Motor neuron (in vitro differentiated cells): ENCODE measurements at places on chromosomes 6 and 20.

GRCh38 chr6:111727802-111728201, 122.1 kb upstream of the TRAF3IP2 start:
- no peak for ATAC-seq

GRCh38 chr6:47157653-47158219, 115.6 kb upstream of the ADGRF1 start:
- ATAC-seq: no peak

DNA sequence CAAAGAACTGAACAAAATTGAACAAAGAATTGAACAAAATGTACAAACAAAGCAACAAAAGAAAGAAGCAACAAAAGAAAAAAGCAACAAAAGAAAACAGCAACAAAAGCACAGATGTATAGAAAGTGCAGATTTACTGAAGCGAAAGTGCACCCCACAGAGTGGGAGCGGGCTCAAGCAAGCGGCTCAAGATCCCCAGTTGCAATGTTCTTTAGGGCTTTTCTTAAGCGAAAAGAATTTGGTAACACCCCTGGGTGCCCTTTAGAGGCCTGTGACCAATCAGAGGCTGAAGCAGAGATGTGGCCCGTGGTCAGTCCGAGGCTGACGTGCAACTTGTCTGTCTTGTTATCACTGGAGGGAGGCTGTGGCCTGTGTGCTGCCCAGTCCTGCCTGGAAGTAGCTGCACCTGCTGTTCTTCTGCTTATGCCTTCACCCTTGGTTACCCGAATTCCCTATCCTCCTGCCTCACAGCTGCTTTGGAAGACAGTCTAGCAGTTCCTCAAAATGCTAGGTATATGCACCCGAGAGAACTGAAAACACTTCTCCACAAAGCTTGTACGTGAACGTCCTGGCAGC, 13.2 kb upstream of the KIF25 start:
- ATAC-seq: no peak

DNA sequence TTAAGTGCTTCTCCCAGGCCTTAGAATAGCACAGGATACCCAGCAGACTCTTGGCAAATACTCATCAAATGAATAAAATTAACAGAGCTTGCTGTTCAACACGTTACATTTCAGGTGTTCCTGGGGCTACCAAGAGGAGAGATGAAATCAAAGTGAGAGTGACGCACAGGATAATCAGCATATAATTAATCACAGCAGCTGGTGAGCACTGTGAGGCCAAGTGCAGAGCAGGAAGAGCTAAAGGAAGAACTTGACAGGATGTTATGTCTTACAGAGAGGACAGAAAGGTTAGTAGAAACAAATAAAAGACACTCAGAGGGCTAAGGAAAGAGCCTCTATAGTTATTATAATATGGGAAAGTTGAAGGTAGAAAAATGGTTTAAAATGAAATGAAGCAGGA, 8.8 kb downstream of the PPIL1 start:
- ATAC-seq: no peak

DNA sequence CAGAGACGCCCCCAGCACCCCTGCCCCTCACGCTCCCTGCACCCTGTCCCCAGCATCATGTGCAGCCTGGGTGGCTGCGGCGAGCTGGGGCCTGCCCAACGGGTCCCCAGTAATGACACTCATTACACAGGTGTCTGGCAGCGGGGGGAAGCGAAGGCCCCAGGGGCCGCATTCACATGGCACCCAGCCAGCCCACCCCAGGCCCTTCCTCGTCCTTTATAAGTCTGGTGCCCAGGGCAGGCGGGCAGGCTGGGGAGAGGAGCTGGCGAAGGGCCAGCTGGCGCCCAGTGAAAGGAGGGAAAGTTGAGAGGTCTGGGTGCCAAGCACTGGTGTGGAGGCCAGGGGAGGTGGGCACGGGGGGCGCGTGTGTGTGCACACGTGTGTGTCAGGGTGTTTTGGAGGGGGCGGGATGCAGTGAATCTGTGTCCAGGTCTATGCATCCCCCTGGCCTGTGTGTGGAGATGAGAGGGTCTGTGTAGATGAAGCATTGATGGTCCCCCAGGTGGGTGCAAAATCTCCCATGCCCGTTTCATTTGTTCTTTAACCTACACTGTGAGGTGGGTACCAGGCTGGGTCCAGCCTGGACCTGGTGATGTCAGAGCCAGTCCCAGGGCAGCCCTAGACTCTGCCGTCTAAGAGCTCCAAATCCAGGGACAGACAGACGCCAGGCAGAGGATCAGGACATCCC, 105.3 kb downstream of the CEBPB start:
- no peak for ATAC-seq

GRCh38 chr20:59925899-59926298, 7.5 kb downstream of the SYCP2 start:
- ATAC-seq: no peak

GRCh38 chr20:51526106-51526470, 16.4 kb downstream of the NFATC2 start:
- ATAC-seq: no peak

DNA sequence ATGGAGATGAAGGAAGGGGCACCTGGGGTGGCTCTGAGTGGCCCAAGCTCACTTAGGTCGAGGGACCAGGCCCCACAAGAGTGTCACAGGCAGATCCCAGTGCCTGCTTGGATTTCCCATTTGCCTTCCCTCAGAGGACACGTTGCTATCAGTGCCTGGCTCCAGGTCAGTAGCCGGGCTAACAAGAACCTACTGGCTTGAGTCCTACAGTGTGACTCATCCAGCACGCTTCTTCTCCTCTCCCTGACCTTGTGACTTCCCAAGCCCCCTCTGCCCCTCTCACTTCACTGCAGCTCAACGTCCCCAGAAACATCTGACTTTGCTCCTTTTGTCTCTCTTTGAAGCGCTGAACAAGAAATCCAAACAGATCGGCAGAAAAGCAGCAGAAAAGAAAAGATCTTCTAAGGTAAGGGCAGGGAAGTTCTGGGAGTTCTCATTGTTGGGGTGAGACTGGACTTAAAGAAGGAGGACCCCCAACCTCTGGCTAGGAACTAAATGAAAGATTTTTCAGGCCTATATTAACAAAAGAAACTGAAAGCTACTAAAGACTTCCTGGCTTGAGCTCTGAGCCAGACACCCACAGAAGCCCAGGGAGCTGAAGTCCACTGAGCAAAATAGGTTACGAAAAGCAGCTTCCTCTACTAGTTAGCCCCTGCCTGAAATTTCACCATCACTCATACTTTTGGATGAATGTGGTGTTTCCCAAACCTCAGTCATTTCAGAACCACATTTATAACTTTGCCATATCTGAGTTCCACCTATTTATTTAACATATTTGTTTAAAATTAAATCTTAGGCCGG, 21.5 kb downstream of the ASIP start:
- peak; percentile 52 for ATAC-seq

- ATAC-seq: no peak
These were observed 302.0 kb upstream of the PLCB4 start for GRCh38 chr20:8766868-8767390.

GRCh38 chr6:137676888-137677287, 182.7 kb upstream of the OLIG3 start:
- no peak for ATAC-seq

DNA sequence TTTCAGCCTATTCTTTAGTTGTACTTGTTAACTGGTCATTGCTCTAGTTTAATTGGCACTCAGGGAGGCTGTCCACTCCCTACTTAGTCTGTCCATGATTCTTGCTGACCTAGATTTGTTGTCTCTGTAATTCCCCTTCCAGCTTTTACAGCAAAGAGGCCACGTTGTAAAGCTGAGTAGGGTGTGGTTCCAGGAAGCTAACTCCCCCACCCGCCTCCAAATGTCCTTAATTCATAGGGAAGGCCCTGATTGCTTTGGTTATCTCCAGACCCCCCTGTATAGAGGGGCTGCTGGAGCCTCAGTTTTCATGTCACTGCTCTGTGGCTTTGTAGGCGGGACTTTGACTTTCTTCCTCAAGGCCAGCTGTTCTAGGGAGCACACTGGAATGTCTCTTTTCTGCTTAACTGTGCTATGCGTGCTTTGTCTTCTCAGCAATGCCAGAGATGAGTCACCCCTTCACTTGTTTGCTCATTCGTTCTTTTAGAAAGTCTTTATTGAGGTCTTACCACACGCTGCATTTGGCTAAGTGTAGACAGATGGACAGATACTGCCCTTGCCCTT, 175.1 kb upstream of the JAG1 start:
- ATAC-seq: peak; percentile 96

GRCh38 chr6:63685446-63686379, 50.1 kb downstream of the PHF3 start:
- ATAC-seq: no peak

- no peak for ATAC-seq
These were observed 322.3 kb upstream of the PRDM1 start for GRCh38 chr6:105763866-105764265.

DNA sequence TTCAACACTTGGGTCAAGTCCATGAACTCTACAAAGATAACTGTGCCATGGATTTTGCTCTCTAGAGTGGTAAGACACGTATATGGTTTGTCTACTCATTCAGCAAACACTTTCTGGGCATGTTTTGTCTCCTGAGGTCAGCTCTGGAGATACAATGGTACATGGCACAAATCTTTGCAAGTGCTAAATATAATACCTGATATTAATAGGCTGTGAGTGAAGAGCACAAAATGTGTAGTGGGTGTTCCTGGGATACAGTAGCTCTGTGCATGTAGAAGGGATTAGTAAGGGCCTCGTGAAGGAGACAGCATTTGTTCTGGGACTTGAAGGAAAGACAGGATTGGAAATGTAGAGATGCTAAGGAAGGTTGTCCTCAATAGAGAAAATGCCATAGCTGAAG, 360.9 kb downstream of the BCKDHB start:
- ATAC-seq: no peak

DNA sequence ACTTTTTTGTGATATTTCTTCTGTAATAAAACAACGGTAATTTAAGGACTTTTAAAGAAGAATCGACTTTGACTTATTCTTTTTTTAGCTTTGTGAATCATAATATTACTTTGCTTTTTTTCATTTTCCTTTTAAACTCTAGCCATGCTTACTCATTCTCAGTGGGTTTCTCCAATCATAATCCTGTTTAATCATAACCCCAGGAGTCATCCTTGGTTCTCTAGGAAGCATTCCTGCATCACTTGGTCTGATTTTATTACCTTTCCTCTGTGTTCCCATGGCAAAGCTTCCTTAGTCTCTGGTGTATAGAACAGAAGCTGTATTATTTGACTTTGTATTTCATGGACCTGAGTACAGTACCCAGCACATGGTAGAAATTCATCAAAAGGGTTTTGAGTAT, 223.5 kb downstream of the CDKAL1 start:
- ATAC-seq: peak; percentile 15
